HS-5 (cell line): ENCODE measurements at places on chromosomes 7 and 10.
A peak's percentile ranks its signal among the peaks of the same experiment; 100 is the strongest.

DNA sequence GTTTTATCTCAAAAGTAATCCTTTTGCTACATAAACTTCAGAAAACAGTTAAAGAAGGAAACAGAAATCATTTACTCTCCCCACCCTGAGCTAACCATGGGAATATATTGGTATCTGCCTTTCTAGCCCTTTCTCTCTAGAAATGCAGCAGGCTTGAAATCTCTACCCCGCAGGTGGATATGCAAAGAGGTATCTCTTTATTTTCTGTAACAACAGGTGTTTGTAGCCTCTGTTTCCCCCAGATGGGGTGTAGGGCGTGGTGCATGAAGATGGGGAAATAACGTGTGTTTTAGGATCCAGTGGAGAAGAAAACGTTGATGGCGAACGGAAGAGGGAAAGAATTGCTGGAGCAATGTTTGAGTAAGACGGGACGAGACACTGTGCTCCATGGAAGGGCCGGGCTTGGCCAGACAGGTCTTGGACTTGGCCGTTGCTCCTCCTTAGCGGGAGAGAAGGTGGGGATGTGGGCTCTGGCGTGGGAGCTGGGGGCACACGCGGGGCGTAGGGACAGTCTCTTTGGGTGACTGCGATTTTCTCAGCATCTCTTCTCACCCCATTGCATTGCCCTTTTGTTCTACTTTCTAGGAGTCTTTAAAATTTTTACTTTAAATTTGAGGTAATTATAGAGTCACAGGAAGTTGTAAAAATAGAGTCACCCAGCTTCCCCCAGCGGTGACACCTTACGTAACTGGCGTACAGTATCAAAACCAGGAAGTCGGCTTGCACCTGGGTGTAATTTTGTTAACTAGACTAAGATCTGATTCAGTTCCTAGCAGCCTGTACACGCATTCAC, 82.9 kb downstream of the ELFN1 start:
- no peak for DNase-seq

- DNase-seq, result no peak
These were observed 11.3 kb upstream of the SGPL1 start for GRCh38 chr10:70804421-70804808.

- no peak for DNase-seq
These were observed 178.0 kb downstream of the JCAD start for GRCh38 chr10:29881336-29881771.

GRCh38 chr10:113480851-113481502, 71.9 kb upstream of the HABP2 start:
- DNase-seq, result no peak

DNA sequence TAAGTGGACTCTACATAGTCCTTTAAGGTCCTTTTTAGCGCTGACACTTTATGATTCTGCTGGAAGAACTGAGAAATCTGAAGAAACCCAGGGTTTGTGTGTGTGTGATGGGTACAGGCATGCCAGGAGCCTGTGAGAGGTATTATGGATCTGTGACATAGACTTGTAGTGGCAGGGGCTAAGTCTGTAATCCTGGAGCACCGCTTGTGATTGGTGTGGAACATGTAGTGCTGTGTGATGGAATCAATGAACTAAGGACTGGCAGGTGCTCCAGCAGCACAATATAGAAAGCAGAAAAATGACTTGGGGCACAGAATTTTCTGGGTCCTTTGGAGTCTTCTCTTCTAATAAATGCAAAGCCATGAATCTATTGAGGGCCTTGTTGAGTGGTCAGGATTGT, 163.9 kb downstream of the ST7 start:
- DNase-seq, result no peak

GRCh38 chr10:18713077-18713476, 53.8 kb downstream of the ARL5B start:
- DNase-seq, result peak; percentile 53

GRCh38 chr7:27551803-27552400, 110.8 kb downstream of the HIBADH start:
- DNase-seq, result no peak

- no peak for DNase-seq
These were observed 348.7 kb downstream of the EXOC4 start for GRCh38 chr7:133601617-133602016.

DNA sequence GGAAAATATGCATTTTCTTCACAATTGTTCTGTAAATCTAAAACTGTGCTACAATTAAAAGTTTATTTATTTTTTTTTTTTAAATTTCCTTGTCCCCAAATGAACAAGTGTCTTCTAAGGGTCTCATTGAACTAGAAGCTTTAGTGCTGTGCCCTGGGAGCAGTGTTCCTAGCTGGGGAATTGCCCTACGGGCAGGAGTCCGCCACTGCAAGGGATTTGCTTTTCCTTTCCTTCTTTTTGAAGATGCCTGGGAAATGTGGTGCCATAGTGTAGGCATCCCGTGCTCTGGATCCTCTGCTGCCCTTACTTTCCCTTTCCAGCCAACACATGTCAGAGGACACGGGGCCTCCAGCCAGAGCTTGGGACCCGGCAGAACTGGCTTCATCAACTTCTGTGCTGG, 177.1 kb upstream of the CTBP2 start:
- no peak for DNase-seq

DNA sequence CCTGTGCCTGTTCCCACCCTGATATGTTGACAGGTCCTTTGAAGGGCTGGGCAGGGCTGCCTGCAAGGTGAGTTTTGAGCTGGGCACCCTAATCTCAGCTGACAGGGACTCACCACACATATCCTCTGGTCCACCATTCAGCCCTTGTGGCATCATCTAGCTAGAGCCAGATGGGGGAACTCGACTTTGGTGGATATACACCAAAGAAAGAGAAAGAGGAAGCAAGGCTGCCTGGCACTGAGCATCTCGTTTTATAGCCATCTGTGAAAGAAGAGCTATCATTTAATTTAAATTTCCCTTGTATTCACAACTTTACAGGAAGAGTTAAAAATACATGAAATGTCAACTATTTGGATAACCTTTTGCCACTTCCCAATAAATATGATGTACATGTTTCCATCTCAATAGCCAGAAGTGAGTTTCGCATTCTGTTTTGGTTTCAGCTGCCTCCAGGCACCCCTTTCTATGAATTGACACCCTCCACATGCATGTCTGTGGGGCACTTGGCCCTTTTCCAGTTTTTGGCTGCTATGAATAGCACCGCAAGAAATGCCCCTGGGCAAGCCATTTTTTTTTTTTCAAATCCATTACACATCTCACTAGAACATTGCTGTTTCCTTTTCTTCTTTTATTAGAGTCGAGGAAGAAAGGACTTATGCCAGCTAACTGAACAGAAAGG, 22.9 kb upstream of the GRB10 start:
- DNase-seq, result no peak

- no peak for DNase-seq
These were observed 45.6 kb downstream of the SMURF1 start for GRCh38 chr7:99098286-99098823.

DNA sequence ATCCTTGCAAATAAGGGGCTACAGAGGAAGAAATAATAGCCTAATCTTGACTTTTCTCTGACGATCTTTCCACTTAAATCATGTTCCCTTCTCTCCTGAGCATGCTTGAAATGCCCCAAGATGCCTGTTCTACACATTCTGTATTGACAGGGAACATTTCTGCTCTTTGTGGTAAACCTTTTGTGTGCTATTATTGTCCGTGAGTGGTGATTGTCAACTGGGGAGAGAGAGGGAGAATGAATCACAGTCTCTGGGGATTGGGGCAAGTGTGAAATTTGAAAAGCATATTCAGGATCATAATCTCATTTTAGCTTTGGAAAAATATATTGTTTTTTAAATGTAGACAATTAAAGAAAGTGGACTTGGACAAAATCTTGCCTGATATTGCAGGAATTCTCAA, 20.6 kb downstream of the UBTD1 start:
- DNase-seq, result no peak

- no peak for DNase-seq
These were observed 448 bp upstream of the PTER start for GRCh38 chr10:16436367-16436757.

- no peak for DNase-seq
These were observed 56.9 kb upstream of the FHIP2A start for GRCh38 chr10:114764656-114765055.

DNA sequence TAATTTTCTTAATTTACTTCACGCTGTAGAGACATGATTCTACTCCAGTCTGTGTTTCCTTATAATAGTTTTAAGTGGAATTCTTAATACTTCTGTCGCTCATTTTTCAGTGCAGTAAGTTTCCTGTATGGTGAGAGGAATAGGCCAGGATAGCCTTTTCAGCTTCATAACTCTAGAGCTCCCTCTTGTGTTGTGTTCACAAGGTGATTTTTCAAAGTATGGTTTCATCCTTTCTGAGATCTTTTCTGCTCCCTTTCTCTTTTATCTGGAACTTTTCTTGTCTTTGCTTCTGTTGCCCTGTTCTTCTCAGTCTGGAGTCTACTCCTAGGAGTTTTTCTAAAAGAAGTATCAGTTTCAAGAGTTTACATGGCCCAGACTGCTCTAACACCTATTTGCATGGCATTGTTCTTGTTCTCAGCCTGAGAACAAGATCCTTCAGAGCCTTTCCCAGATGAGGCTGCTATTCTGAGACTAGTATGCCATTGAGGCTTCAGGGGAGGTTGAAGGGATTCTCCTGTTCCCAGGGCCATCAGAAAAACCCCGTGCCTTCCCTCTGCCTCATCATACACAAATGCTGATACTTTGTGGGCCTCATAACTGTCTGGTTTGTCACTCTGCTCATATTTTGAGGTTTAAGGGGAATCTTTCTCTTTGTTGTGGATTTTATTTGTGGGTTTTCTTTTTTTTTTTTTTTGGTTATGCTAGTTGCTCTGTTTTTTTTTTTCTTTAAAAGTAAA, 21.8 kb downstream of the NET1 start:
- DNase-seq, result no peak

DNA sequence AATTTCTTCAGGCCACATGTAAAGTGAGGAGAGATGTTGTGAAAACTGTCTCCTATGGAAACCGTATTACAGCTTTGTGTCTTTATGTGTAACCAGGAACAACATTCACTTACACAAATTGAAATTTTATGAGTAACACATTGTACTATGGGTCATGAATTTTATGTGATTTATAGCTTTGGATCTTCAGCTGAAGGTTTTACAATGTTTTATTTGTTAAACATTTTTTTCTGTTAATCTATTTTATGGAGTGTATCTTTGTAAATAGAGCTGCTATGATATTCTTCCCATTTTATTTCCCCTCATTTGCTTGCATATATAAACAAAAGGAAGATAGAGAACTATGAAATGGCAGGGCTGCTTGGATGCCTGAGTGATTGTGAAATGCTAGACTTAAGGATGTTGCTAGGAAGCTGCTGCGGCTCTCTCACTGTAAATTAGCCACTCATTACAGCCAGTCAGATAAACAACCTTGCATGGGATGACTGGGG, 104.5 kb upstream of the PCLO start:
- DNase-seq, result no peak

DNA sequence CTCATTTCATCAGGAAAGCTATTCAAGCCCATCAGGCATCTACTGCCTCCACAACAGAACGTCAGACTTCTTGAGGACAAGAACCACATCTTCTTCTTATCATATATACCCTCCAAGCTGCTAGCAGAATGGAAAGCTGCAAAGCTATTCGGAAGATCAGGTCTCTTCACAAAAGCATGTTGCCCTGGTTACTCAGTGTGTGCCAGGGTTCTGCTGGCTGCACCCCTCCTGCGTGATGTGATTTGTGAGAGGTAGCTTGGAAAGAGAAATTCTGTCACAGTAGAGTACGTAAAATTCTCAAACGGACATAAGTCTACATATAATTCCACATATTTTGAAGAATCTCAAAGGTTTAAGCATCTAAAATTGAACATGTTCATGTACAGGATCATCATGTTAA, 681.7 kb downstream of the PARD3 start:
- DNase-seq, result no peak

GRCh38 chr7:100840470-100841100, 11.9 kb upstream of the SLC12A9 start:
- no peak for DNase-seq

DNA sequence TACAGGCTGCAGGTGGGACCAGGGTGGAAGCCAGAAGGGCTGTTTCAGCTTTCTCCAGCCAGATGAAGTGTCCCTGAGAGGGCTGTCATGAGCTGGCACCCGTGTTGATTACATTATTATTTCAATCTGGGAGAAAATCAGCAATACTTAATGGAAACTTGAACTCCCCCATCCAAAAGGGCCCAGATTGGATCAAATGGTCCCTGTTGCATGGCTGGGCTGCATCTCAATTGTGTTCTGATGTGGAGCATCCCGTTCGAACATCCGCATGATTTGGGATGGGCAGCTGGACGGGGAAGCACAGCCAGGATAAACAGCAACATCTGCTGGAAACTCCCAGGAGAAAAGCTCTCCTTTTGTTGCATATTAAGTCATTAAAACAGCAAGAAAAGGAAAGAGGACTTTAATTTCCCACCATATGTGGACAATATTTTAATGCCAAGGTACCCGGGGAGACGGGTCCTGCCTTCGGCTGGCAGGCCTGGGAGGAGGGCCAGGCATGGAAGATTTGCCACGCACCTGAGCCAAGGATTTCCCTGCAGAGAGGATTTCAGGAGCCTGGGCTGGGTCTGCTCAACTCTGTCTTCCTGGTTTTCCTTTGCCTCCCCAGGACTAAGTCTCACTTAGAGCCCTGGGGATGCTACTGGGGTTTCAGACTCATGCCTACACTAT, 52.4 kb downstream of the NPTX2 start:
- DNase-seq, result no peak

DNA sequence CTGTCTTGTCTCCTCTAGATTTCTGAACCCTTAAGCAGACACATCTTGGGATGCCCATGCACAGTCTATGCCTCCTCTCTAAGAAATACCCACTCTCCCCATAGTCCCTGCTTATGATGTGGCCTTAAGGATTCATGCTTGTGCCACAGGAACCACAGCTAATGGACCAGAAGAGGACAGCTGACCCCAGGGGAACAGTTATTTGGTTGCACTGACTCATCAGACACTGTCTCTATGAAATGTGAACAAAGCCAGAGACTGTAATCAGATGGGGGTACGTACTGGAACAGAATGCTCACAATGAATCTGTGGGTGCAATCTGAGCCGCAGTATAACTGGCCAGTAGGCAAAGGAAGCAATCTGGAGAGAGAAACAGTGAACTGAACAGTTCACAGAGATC, 121.9 kb downstream of the USP6NL start:
- DNase-seq, result no peak

DNA sequence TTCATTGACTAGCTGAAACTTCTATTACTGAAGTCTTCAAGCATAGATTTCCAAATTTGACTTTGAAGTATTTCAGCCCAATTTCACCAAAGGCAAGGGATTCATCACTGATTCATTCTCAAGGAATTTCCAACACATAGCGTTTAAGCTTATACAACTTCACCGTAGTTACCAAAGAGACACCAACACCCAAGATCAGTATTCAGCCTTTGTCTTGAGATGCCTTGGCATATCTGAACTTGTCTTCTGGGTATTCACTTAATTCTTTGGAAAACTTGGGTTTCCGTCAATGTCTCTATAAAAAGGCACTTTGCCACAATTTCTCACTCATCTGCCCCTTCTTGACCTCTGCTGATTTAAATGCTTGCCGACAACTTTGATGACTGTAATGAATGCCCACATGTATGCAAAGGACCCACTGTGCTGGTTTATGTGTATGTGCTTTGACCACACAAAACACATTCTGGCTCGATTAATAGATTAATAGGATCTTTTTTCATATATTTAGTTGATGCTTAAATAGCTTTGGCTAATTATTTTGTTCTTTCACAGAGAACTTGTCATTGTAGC, 49.6 kb downstream of the TES start:
- DNase-seq, result peak; percentile 87

GRCh38 chr7:126843336-126843735, 409.4 kb downstream of the GRM8 start:
- DNase-seq, result no peak
